Kidney (tissue), 22 donors: ENCODE measurements at places on chromosomes 12 and 14. TPM values are rescaled to one million over a fixed set of nuclear protein-coding genes. Genes with fewer than 3 reads are reported as not detected.

DNA sequence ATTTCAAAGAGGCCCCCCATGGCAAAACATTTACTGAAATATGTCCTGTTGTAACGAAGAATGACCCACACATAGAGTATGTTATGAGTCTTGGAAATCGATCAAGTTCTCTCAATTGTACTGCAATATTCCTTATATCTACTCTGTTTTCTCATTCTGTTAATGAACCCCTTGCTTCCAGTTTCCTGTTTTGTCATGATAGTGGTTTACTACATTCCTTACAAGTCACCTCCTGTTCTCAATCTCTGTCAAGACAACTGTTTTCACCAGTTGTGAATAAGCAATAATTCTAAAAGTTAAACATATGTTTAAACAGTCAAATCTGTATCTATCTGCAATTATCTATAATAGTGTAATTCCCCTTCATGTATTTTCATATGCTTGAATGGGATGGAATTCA, 16.4 kb upstream of the ARID2 start:
- no peak for DNase-seq

- peak; percentile 74 for DNase-seq
These were observed 7.3 kb downstream of the PHB2 start for GRCh38 chr12:6963016-6963731.

DNA sequence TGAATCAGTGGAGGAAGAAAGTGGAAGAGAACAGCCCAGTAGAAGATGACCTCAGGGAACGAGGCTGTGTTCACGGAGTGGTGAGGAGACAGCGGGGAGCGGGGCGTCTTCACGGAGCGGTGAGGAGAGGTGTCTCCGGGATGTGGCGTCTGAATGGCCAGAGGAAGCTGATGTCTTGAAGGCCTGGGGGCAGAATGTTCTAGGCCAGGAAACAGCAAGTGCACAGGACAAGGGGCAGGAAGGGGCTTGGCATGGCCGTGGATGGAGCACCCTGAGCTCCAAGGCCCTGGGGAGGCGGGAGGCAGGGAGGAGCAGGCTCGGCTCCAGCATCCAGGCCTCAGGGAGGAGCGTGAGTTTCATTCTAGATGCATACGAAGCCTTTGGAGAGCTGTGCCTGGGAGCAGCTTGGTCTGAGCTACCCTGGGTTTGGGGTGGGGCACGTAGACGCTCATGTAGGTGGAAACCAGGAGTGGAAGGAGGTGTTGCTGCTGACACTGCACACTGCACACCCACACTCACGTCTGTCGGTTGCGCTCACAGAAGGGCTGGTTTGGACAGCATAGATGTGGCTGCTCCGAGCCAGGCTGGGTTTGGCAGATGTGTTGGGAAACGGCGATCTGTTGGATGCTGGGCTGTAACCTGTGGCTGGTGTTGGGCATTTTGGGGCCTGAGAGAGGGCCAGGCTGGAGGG, 131.6 kb downstream of the ADGRD1 start:
- DNase-seq, result peak; percentile 60

- DNase-seq, result no peak
These were observed 702.8 kb downstream of the VRK1 start for GRCh38 chr14:97499790-97500481.

DNA sequence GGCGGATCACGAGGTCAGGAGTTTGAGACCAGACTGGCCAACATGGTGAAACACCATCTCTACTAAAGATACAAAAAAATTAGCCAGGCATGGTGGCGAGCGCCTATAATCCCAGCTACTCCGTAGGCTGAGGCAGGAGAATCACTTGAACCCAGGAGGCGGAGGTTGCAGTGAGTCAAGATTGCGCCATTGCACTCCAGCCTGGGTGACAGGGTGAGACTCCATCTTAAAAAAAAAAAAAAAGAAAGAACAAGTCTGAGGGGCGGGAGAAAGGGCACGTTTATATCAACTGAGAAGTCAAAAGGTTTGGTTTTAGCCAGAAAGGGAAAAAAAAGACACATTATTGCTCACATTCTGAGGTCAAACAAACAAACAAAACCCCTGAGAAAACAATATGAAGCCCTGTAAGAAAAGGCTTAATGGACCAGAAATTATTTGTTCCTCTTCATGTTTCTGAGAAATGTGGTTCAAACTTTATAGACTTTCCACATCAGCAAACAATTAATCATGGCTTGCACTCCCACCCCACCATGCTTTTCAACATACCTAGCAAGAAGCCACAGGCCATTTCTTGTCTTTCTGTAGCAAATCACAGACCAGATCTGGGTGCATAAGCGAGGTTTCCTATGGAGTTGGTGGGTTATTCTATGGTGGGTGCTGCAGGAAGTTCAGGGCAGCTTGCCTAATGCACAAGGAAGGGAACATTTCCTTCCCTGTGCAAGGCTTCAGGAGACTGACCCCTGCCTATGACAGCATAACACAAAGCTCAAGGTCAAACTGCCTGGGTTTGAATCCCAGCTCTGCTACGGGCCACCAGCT, 80.1 kb downstream of the SSPN start:
- peak; percentile 62 for DNase-seq

DNA sequence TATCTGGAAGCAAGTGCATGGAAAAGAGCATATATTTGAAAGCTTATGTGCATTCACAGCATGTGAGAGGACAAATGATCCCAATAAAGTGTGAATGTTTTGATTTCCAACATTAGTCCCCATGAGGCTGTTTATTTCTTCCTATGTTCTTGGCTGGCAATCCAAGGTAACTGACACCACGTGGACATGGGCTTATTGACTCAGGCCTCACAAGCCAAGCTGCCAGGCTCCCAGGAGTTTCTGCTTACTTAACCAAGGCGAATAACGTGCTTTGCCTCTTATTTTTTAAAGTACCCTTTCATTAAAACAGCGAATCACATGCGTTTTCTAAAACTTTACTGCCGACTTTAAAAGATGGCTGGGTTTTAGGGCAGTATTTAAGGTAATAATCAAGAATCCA, 441.7 kb downstream of the FUT8 start:
- no peak for DNase-seq

- DNase-seq, result no peak
These were observed 32.4 kb downstream of the YY1 start for GRCh38 chr14:100271247-100271939.

DNA sequence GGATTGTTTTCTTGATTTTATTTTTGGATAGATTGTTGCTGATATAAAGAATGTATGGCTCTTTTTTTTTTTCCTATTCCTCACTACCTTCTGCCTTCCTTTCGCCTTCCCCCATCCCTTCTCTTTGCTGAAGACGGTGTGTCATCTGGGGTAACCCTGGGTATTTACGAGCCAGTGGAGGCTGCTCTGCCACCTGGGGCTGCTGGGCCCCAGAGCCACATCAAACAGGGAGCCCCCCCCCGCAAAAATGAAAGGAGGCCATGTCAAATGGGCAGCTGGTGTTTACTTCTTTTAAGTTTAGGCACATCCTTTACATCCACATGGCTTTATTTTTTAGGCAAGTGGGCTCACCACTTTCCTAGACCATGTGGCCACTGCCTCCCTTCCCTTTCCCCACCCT, 25.4 kb downstream of the CHST11 start:
- no peak for DNase-seq

DNA sequence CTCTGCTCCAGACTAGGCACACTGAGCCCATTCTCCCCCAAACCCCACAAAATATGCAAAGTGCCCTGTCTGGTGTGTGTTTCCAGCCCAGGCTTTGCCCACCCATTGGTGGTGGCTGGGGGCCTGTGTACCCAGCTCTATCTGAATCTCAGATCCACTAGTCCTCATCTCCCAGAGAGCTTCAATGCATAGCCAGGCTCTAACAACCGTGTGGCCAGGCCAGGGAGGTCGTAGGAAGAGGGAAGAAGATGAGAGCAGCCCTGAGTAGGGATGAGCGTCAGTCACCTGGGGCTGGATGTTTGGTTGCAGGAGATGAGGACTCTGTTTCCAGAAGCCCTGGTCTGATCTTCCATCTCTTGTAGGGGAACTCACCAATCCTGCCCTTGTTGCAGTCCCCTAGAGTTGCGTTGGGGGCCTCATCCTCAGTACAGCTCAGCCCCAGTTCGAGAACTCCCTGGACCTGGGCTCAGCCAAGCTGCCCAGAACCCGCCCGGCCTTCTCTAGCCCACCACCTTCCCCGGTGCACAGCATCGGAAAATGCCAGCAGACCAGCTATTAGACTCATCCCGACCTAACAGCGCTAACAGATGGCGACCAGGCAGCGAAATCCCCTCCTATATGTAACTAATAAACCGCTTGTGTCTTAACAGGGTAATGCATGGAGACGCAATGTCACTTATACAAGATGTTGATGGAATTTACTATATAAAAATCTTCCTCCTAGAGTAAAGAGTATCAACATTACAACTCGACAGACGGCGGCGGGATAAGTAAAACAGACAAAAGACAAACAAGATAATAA, 3.2 kb upstream of the LHX5 start:
- no peak for DNase-seq

GRCh38 chr12:62435303-62436163, 31.1 kb upstream of the MON2 start:
- peak; percentile 72 for DNase-seq

GRCh38 chr14:102057480-102058114, 29.2 kb downstream of the HSP90AA1 start:
- no peak for DNase-seq

GRCh38 chr12:93198086-93198485, 179.6 kb upstream of the NUDT4 start:
- no peak for DNase-seq

- no peak for DNase-seq
These were observed 123.0 kb upstream of the DYRK2 start for GRCh38 chr12:67525617-67525884.

BEST3 gene
- total RNA-seq, result 0.57 TPM

C3AR1 gene
- total RNA-seq, result 17.7 TPM

SAV1 gene
- total RNA-seq, result 36.9 TPM

ABCC9 gene
- 21.3 TPM for total RNA-seq

MAP1LC3B2 gene
- total RNA-seq, result 2.1 TPM

DDN gene
- total RNA-seq, result not detected

OR6C2 gene
- not detected for total RNA-seq

DEPDC4 gene
- total RNA-seq, result 1.4 TPM

SLC5A8 gene
- 1.6 TPM for total RNA-seq

PLEK2 gene
- 10.8 TPM for total RNA-seq

TMTC1 gene
- 58.8 TPM for total RNA-seq

ACVRL1 gene
- total RNA-seq, result 88.4 TPM
